ENCODE measurements at places on chromosomes 7 and 10.

DNA sequence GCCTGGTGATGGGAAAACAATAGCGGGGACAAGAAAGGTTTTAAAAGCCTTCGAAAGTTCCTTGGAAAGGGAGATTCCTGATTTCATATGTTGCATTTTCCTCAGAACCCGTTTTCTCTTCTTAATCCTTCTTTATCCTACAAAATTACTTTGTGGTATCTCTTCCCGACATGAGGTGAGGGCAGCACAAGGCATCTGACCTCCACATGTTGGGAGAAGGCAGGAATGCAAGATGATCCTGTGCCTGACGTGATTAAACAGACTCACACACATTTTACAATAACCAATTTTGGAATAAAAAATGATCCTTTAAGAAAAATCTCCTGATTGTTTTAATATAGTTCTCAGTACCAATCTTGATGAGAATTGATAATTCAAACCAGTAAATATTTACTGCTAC is 153.3 kb upstream of the MKLN1 start:
- no peak for DNase-seq

- no peak for DNase-seq
Observed at GRCh38 chr10:20995123-20995987, 98.2 kb upstream of the NEBL start.

DNA sequence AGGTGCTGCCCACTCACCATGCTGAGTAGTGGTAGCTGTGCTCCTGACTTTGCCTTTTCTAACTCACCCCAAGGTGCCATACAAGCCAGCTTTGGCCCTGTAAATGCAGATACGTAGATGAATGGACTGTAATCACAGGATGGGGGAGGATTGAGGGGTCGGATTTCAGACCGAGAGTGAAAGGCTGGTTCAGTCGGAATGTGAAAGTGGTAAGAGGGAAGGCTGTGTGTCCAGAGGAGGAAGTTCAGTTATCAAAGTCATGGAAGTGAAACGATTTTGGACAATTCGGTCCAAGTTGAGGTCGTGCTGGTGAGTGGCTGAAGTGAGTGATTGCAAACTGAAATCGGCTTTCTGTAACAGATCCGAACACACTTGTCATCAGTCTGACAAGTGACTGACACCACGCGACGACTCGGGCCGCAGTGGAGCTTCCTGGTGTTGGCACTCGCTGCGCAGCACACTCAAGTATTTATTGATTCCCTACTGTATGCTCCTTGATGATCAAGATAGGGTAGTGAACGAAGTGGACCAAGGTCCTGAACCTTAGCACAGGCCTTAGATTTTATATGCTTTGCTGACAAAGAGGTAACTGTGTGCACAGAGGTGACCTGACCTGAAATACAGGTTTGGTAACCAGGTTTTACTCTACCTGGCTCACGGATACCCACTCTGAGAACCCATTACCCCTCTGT is 10.5 kb downstream of the ZNF282 start:
- no peak for DNase-seq

DNA sequence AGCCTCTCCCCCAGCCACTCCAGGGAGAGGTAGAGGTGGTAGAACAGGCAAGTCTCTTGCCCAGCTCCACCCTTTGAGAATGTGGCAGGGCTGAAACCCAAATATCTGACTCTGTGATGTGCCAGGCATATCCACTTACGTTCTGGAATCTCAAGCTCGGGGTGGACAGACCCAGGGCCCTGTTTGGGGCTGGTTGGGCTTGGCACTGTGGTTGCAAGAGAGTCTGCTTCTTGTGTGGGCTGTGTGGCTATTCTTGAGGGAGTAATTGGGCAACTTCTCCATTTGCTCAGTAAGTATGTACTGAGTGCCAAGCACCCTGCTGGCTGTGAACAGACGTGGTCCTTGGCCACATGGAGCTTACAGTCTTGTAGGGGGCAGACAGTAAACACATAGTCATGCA is 4.7 kb downstream of the UBTD1 start:
- DNase-seq, result no peak

- no peak for DNase-seq
Observed at GRCh38 chr7:25659841-25660240, 431.6 kb upstream of the NPVF start.

DNA sequence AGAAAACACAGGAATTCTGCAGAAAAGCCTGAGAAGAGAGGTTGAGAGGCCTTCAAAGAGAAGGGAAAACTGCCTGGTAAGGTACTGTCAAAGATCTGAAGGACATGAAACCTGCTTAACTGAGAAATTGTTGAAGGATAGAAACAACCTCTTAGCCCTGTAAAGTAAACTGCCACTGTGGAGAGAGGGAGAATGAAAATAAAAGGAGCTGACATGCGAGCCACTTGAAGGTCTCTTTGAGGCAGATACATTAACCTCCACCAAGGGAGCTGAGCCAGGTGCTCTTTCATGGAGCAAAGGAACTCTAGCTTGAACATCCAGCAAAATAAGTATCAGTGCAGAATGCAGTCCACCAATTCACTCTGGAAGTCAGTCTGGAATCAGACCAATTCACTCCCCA is 108.8 kb upstream of the FEZF1 start:
- no peak for DNase-seq

GRCh38 chr7:7385421-7385820 is 150.3 kb downstream of the COL28A1 start:
- no peak for DNase-seq

DNA sequence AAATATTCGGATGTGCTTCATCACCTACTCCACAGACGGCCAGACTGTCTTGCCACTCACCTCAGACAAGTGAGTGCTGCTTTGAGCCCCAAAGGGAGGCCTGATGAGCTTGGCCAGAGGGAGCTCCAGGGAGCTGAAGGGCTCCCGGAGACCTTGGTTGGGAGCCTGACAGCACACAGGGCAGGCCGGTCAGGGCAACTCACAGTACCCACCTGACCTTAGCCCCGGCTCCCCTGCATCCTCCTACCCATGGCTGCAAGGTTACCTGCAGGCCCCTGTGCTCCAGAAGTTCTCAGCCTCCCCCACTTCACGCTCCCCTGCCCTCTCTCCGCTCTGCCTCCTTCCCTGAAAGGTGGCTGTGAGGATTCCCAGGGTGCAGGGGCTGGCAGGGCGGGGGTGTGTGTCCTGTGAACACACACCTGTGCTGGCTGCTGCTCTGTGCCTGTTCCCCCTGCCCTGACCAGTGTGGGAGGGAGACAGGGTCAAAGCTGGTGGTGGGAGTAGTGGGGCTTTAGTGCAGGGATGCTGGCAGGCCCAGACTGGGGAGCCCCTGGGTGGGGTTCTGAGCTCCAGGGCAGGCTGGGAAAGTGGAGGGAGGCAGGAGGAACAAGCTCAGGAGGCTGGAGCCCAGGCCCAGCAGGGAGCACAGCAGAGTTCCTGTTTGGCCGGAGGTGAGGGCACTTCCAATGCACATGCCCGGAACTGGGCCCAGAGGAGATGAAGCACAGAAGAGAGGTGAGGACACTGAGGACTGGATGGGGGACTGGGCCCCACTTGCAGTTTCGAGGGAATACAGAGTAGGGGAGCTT is 7.2 kb downstream of the ANTXRL start:
- no peak for DNase-seq

GRCh38 chr7:92496876-92497275 is 19.1 kb upstream of the ERVW-1 start:
- no peak for DNase-seq

DNA sequence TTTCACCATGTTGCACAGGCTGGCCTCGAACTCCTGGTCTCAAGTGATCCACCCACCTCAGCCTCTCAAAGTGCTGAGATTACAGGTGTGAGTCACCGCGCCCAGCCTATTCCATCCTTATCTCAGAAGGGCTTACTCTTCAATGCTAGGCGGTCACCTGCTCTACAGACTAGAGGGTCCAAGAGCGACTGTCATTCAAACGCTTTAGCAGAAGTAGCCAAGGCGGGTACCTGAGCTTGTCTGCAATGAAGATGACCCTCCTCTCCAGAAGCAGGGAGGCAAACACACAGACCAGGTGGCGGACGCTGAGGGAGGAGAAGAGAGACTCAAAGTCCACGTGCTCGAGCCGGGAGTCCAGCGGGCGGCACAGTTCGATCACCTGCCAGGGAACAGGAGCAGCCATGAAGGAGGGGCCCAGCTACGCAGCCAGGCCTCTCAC is 65.1 kb upstream of the MKRN1 start:
- DNase-seq, result no peak

GRCh38 chr10:76969366-76969948 is 668.2 kb downstream of the KCNMA1 start:
- DNase-seq, result no peak

- no peak for DNase-seq
Observed at GRCh38 chr10:25974897-25975459, 40.9 kb downstream of the MYO3A start.

- no peak for DNase-seq
Observed at GRCh38 chr10:107371801-107372200, 207.3 kb upstream of the SORCS1 start.

DNA sequence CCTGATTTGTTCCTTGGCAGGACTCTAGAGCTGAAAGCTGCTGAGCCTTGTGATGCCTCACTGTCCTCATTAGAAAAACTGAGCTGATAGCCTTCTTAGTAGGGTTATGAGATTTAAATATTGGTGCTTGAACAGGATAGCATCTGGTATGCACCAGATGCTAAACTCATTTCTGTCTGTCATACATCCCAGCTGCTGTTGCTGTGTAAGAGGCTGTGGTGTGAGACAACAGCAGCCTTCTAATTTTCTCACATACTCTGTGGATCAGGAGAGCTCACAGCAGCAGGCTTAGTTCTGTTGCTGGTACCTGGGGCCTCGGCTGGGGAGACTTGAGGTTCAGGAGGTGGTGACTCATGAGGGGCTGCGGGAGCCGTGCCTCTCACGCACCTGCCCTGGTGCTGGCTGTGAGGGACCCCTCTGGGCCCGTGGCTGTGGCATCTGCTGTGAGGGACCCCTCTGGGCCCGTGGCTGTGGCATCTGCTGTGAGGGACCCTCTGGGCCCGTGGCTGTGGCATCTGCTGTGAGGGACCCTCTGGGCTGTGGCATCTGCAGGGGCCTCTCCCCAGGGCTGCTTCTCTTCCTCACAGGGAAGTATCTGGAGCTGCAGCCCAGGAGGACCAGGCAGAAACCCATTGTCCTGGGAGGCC is 12.5 kb downstream of the DYNC2I1 start:
- DNase-seq, result no peak

DNA sequence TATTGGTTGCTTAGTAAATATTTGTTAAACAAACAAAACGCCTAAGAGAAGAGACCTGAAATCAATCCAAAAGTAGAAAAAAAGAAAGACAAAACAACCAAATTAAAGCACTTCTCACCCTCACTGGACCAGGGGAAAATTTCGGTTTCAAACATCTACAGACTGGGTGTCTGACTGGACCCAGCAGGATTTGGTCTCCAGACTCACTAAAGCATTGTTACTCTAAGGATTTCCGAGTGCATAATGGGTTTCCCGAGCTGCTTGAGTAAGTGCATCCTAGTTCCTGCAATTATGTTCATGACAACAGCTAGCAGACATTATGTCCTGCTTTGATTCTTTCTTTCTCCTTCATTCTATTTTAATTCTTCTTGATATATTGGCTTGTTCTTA is 51.8 kb upstream of the FAM3C start:
- DNase-seq, result no peak

GRCh38 chr7:23539494-23539907 is 7.7 kb upstream of the TRA2A start:
- DNase-seq, result no peak

GRCh38 chr7:26522633-26523032 is 231.0 kb downstream of the SNX10 start:
- no peak for DNase-seq

DNA sequence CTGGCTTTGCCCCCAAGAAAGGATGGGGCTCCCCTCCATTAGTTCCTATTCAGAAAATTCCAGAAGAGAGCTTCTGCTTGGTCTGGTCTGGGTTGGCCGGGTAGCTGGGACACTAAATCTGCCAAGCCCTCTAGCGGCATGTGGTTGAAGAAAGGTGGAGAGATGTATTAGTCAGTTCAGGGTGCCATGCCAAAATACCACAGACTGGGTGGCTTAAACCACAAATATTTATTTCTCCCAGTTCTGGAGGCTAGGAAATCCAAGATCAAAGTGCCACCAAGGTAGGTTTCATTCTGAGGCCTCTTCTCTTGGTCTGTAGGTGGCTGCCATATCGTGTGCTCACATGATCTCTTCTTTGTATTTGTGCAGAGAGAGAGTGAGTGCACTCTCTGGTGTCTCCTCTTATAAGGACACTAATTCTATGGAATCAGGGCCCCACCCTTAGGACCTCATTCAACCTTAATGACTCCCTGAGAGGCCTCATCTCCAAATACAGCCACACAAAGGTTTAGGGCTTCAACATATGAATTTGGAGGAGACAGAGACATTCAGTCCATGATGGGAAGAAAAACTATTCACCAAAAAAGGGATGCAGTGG is 38.7 kb upstream of the MTPAP start:
- DNase-seq, result peak; percentile 59

DNA sequence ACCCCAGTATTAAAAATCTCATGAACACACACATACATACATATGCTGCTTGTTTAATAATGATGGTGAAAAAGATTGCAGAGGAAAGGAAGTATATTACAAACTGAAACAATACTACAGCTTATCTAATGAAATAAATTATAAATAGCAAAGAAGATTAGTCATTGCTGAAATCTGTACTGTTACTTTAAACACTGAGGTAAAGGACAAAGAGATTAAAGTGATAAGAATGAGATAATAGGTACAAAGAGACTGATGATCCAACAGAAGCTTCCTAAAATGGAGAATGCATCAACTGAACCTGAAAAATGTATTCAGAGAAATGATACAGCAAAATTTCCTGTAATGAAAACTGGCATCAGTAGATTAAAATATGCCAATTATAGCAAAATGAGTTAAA is 91.5 kb upstream of the KCND2 start:
- no peak for DNase-seq

- DNase-seq, result no peak
Observed at GRCh38 chr10:20059084-20059835, 243.0 kb downstream of the PLXDC2 start.

DNA sequence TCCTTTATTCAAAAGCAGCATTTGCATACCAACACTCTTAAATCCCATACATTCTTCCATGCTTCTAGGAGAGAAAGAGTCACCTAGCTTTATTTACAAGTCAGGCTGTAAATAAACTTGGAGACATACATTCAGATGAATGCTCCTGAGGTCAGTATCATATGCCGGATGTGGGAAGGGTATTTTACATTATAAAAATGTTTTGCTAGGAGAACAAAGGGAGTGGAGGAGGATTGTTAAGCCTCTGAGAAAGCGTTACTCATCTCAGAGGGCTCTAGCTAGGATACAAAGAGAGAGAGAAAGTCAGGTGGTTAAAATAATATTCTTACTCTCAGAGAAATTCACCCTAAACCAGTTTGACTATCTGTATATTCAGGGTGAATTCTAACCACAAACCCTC is 300.9 kb upstream of the NPSR1 start:
- DNase-seq, result no peak
